Fibroblast of the aortic adventitia (primary cell): ENCODE measurements at places on chromosomes 4 and X.

- peak; percentile 54 for DNase-seq
Measured at GRCh38 chrX:130746709-130747342, 156.2 kb downstream of the ENOX2 start.

GRCh38 chrX:50813843-50814661 lies at the start of gene SHROOM4:
Gene SHROOM4, minus strand, starts transcription at chrX:50814194. Its CDS starts 176 bp downstream, at chrX:50814018.
- peak; percentile 19 for DNase-seq

- no peak for DNase-seq
Measured at GRCh38 chr4:850323-850945, 24.5 kb upstream of the CPLX1 start.

DNA sequence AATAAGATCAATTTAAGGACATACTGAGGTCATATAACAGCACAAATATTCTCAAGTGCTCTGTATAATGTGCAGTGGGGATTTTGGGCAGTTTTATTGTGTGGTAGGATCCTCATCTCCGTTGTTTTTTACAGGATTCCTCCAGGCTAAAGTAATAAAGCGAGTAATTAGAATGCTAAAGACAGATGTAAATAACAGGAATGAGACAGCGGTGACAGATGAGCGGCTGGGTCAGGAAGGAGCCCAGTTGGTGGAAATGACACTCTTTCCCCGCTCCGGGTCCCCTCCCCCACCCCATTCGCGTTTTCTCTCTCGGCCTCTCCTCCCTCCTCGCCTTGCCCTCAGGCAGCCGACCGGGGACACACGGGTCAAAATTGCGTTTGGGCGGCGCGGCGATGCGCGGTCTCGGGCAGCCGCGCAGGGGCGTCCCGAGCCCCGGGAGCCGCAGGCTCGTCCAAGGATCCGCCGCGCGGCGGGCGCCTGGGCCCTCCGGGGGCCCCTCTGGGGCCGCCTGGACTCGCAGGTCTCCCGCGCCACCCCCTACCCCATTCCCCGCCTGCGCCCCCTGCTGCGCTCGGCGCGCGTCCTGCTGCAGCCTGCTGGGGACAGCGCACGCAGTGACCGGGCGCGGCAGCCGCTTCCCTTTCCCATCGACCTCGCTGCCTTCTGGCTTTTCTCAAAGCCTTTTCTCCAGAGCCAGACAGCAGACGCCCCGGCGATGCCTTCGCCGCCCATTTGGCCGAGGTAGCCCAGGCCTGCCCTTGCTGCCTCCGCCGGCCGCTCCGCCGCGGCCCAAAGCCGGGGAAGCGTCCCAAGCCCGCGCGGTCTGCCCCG lies 16.2 kb downstream of the POU4F2 start:
- peak; percentile 22 for DNase-seq

- no peak for DNase-seq
Measured at GRCh38 chr4:174505892-174506291, 16.4 kb downstream of the HPGD start.

DNA sequence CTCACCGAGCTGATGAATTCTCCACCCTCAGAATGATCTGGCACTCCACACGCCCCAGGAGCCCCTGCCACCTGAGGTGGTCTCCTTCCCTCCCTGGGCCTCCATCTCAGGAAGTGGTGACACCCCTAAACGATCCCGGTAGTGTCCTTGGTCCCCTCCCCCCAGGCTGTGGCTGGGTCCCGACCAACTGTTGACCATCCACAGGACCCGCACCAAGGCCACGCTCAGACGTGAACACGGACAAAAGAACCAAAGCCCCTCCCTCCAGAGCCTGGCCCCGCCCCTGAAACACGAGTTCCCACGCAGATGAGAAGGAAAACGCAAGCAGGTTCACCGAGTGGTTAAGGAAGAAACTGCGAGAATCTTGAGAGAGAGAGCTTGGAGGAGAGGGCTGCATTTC lies 16.6 kb downstream of the LRPAP1 start:
- DNase-seq = no peak

- DNase-seq = no peak
Measured at GRCh38 chrX:98731821-98732220, 1678.3 kb downstream of the PCDH19 start.
